NCI-H1417 (cell line): ENCODE measurements at places on chromosomes 4 and X.

- no peak for DNase-seq
These were observed 348.1 kb downstream of the ARHGAP10 start for GRCh38 chr4:148079961-148080360.

DNA sequence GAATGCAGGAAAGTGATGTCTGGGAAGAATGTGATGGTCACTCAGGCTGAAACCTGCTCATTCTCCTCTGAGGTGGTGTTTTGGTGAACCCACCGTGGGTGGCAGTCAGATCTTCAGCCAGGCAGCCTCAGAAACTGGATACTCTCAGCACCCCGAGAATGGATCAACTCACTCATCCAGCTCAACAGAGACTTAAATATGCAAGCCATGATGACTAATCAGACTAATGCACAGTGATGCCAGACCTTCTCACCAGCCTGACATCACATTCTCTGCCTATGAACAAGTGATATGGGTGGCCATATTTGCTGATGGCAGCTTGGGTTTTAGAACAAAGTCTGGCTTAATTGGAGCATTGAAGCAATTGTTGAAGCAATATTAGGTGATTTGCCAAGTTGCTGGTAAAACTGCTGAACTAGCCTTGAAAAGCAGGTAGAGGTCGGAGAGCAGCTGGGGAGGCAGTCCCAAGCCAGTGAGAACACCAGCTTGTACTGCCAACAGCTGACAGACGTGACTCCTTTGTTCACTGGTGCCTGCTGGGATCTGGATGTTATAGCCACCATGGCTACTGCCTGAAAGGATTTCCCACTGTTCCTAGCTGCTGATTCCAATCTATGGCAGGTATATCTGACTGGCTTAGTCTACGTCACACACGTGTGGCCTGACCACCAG, 608.1 kb downstream of the MID1IP1 start:
- no peak for DNase-seq

GRCh38 chrX:6029014-6029413, 199.7 kb downstream of the NLGN4X start:
- DNase-seq: no peak

DNA sequence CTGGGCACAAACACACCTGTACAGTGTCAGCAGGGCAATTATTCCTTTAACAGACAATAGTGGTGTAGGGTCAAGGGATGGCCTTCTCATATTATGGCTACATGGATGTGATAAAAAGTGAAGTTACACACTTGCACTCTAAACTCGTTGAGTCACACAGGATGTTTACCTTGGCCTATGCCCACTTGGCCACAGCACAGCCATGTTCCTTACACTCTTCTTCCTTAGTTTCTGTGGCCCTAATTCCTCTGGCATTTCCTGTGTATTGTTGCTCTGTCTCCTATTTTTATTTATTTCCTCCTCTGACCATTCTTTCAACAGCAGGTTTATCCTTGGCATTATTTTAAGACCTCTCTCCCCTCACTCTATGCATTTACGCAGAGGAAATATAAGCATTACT, 86.8 kb upstream of the NPFFR2 start:
- no peak for DNase-seq

GRCh38 chr4:44319129-44319528, 129.5 kb downstream of the KCTD8 start:
- no peak for DNase-seq

DNA sequence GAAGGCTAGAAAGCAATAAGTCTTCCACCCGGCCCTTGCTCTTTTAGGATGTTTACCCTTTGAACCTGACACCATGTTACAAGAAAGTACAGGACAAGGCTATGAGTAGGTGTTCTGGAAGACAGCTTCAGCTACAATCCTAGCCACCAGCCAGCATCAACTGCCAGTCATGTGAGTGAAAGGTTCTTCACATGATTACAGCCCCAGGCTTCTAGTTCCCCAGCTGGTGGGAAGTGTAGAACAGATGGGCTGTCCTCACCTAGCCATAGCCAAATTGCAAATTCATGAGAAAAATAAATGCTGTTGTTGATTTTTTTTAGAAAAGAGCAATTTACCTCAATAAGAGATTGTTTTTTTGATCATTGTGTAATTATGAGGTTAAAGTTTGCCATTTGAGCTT, 60.8 kb downstream of the GRXCR1 start:
- DNase-seq: no peak
